Fibroblast of villous mesenchyme (primary cell): ENCODE measurements at places on chromosomes 7 and 10. TPM values are rescaled to one million over a fixed set of nuclear protein-coding genes. Genes with fewer than 3 reads are reported as not detected.
A peak's percentile ranks its signal among the peaks of the same experiment; 100 is the strongest.

- DNase-seq, result no peak
These were observed 64.1 kb downstream of the ZMIZ1 start for GRCh38 chr10:79132681-79133381.

DNA sequence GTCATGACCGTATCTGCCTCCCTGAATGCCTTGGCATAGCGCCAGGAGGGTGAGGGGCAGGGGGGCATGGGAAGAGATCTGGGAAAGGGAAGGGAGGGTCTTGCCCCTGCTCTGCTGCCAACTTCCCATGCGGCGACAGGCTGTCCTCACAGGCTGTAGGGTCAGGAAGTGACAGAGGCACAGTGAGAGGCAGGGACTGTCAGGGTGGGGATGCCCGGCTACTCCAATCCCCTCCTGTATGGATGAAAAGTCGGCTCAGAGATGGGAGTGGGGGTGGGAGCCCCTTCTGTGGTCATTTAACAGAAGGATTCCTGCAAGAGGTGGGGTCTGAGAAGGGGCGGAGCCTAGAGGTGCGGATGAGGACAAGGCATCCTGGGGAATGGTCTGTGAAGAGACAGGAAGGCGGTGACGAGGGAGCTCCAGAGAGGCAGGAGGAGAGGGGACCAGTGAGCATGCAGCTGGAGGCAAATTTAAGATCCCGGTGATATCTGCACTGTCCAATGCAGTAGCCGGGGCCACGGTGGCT, 20.8 kb upstream of the UNC5B start:
- DNase-seq, result no peak

- DNase-seq, result no peak
These were observed 107.4 kb downstream of the SLIT1 start for GRCh38 chr10:97078261-97078937.

DNA sequence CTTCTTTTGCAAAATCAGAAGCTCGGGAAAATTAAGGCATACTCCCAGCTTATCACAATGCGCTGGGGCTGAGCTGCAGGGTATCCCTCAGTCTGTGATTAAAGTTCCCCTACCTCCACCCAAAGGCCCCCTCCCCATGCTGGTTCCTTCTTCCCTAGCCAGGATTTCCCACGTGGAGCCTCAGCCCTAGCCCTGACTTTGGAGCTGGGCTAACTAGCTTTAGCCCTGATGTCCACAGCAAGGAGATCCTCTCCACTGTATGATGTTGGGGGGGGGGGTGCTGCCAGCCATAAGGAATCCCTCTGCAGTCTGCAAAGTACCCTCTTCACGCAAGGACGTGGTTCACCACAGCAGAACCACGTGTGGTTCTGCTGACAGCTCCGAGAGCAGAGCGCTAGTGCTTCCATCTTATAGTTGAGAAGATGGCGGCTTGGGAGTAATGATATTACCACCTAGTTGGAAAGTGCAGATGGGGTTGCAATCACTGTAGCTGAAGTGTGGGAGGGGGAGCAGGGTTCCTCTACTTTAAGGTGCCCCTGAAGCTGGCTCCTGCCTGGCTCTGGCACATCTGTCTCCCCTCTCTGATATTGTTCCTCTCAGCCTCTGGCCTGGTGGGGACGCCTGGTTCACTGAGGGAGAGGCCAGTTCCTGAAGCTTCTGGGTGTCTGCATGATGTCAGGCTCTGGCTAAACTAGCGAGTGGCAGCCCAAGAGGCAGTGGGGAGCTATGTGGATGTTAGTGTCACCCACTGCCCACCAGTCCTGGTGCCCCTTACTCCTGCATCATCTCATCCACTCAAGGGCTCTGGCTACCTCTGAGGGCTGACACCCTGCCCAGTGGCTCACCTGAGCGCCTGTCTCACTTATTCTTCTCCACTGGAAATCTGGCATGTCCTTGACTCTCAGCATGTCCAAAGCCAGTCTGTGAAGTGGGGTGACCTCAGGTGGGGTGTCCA, 270.7 kb downstream of the RPS24 start:
- no peak for DNase-seq

DNA sequence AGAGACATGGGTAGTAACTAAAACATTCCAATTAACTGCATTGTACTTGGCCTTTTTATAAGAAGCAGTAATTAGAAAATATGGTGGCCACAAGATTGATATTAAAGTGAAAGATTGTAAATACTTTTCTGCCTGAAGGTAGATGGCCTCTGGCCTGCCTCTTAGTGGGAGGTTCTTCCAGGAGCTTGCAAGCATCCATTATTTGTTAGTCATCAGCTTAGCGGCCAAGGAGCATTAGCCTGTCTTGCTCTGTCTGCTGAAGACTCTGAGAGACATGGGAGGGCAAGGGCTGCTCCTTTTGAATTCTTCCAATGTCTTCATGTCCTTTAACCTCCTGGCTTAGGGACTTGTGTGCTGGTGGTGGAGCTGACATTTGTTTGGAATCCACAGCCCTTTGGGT, 80.4 kb downstream of the TCF7L2 start:
- no peak for DNase-seq

- no peak for DNase-seq
These were observed 3.5 kb upstream of the CALML5 start for GRCh38 chr10:5502571-5503476.

DNA sequence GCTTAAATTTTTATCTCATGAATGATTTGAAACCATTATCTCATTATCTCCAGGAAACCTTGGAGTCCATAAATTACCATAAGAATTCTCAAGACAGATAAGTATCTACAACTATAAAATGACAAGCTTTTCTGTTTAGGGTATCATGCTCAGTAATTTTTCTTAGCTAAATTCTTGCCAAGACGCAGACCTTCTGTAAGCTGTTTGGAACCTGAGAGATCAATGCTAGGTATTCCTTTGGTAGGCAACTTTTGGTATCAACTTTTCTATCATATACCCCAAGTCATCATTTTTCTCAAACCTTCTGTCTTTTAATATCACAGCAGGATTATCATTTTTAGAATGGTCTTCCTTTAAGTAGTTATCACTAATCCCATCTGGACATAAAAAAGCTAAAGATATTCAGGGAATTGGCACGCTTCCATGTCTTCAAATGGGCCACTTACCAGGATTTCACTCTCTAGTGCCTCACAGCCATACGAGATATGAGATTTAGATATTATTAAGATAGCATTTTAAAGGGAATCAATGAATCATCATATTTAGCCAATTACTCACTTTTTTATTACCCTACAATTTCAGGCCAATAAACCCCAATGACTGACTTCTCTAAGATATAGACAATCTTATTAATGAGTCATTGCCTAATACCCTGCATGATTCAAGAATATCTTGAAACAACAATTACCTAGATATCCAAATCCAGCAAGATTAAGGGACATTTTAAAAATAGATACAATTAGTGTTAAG, 544.1 kb downstream of the HTR7 start:
- DNase-seq, result peak; percentile 81

GRCh38 chr10:14153570-14154055, 177.1 kb downstream of the FRMD4A start:
- DNase-seq, result peak; percentile 9

GRCh38 chr7:105130048-105130447, 116.0 kb downstream of the KMT2E start:
- no peak for DNase-seq

DNA sequence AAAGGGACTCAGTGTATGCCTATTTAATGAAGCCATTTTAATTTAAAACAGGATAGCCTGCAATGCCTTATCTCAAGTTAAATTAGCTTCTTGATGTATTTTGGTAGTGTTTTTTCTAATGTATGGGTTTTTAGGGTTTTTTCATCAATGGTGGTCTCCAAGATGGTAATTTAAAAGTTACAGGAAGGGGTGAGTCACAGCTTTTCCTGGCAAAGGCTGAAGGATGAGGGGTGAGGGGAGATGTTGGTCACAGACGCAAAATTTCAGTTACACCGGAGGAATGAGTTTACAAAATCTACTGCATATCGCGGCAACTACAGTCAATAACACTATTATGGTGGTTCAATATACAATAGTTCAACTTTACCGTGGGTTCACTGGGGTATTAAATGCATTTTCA, 31.6 kb downstream of the CCDC3 start:
- DNase-seq, result peak; percentile 26

DNA sequence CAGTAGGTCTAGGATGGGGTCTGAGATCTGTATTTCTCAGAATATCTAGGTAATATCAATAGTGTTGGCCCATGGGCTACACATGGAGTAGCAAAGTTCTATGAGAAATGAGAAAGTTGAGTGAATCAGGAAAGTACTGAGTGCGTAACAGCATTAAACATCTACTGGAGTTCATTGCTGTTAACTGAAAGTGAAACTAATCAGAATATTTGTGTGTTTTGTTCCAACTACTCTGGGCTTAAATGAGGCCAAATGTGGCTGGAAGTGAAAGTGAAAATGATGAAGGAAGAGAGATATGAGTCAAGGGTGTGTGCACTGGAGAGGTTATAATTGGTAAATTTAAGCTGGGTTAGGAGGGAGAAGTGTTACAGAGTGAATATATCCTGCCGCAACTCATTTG, 46.5 kb downstream of the TMEM106B start:
- DNase-seq, result peak; percentile 80

DNA sequence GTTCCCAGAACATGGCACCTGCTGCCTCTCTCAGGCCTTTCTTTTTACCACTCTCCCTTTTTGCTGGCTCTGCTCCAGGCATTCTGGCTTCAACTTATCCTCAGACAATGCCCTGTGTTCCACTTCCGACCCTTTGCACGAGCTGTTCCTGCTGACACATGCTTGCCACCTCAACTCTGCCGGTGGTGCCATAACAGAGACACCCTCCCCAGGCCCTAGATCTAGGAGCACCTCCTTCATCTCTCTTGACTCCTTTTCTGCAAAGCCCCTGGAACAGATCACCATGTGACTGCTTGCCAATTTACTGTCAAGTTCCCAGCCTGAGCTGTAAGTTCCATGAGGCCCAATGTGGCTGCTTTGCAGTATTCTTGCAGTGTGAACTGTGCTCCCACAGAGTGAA, 256.0 kb upstream of the MKI67 start:
- DNase-seq, result no peak

DNA sequence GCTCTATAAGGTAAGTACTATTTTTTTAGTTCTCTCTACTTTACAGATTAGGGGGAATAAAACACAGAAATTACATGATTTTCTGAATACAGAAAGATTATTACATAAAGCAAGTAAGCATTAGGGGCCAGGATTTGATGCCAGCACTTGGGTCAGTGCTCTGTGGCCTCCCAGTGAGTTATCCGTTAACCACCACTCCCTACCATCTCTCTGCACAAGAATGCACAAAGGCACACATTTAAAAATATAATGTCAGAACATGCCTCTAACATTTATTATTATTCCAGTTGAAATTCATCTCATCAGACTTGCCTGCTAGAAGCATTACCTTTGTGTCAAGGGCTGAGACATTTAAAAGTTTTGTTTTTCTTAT, 59.0 kb downstream of the MET start:
- DNase-seq, result no peak

DNA sequence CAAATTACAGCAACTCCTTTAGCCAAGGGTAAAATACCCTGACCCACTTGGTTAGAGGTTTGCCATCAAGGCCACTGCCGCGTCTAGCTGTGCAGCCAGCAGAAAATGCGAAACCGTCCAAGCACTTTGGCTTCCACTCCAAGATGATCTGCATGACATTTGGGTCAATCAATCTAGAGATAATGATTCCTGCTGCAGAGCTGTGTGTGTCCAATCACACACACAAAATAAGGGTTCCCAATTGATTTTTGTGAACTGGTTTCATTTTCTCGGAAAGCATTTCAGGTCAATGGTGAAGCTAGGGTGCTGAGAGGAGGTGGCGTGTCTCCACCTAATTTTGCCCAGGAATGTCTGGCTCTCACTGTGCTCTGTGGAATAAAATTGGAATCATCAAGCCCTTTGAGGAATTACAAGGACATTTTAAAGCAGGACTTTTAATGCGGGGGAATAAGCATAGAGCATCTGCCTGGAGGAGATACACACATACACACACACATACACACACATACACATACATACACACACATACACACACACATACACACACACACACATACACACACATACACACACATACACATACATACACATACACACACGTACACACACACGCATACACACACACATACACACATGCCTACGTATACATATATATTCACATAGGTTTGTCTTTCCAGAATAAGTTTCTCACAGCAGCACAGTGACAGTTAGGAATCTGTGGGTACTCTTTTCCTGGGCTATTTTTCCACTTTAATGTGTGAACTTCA, 59.5 kb downstream of the ACADSB start:
- DNase-seq, result no peak

- no peak for DNase-seq
These were observed 317.6 kb downstream of the RPS24 start for GRCh38 chr10:78351283-78351682.

DNA sequence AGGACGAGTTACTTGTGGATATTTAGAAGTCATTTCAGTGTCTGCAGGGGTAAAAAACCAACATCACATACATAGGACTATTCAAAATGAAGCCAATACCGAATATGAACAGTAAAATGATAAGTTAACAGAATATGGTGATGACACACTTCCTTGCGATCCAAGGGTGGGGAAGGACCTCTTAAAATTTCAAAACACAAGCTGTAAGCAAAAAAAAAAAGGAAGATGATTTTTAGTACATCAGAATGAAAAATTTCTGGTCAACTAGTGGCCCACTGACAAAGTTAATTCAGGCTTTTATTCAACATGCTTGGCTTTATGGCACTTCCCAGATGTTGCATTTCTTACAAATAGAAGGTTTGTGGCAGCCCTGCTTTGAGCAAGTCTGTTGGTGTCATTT, 19.0 kb upstream of the GALNTL5 start:
- DNase-seq, result no peak

- DNase-seq, result peak; percentile 36
These were observed 757 bp downstream of the ANKIB1 start for GRCh38 chr7:92246360-92247101.

DNA sequence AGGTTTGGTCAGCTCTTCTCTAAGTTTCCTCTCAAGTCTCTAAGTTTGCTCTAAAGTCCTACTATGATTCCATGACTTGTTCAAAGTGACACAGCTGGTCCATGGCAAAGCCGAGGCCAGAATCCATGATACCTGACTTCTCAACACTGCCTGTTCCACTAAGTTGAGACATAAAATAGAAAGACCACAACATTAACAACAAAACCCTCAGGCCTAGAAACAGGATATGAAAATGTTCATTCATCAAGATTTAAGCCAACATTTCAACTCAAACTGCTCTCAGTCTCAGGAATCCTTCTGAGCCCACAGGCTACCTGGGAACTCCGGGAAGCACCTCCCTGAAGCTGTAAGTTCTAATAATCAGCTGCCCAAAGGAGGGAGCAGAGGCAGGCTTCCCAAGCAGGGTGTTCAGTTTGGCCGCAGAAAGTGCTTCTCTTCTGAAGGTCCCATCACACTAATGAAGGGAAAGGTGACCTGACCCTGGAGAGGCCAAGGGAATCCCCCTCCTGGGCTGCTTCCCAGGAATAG, 62.9 kb downstream of the STK17A start:
- DNase-seq, result no peak

The EN2 gene
- total RNA-seq, result under 0.01 TPM in 1 of 2 replicates, not detected in the other

The PIK3AP1 gene
- total RNA-seq, result under 0.01 TPM in 1 of 2 replicates, not detected in the other

The SCIN gene
- total RNA-seq, result 3.9 and 4.3 TPM in 2 replicates

The PON3 gene
- total RNA-seq, result under 0.01 TPM in 1 of 2 replicates, not detected in the other

The IDI2 gene
- not detected in 2 replicates for total RNA-seq

The MYOZ1 gene
- 0.32 and 0.43 TPM in 2 replicates for total RNA-seq

The MGMT gene
- 10.4 and 19.0 TPM in 2 replicates for total RNA-seq

The GAD2 gene
- not detected in 2 replicates for total RNA-seq

The KIAA1549 gene
- 1.6 and 2.6 TPM in 2 replicates for total RNA-seq

The C7orf57 gene
- under 0.01 and 0.43 TPM in 2 replicates for total RNA-seq
